Pericardium fibroblast (primary cell): ENCODE measurements at places on chromosomes 16 and 17. TPM values are rescaled to one million over a fixed set of nuclear protein-coding genes. Genes with fewer than 3 reads are reported as not detected.

Gene MMP15
- total RNA-seq, result 5.3 and 8.1 TPM in 2 replicates

Gene BRCA1
- 1.2 and 8.7 TPM in 2 replicates for total RNA-seq

Gene EFNB3
- 3.3 and 4.9 TPM in 2 replicates for total RNA-seq

Gene ABCC11
- under 0.01 TPM in 1 of 2 replicates, not detected in the other for total RNA-seq
